Sigmoid colon (tissue), 7 donors: ENCODE measurements at places on chromosomes 4 and X. TPM values are rescaled to one million over a fixed set of nuclear protein-coding genes. Genes with fewer than 3 reads are reported as not detected.

Gene ARHGAP24
- polyA plus RNA-seq: 7.4 TPM

Gene GABRA4
- 0.09 TPM for polyA plus RNA-seq

Gene POU3F4
- polyA plus RNA-seq: not detected

Gene KLHL2
- 12.0 TPM for polyA plus RNA-seq

Gene NELFA
- 15.3 TPM for polyA plus RNA-seq

Gene CPZ
- 2.4 TPM for polyA plus RNA-seq

Gene EPHA5
- not detected for polyA plus RNA-seq

Gene IL21
- not detected for polyA plus RNA-seq

Gene DMRTC1
- polyA plus RNA-seq: not detected

Gene SLITRK4
- not detected for polyA plus RNA-seq

Gene GLRA3
- 0.04 TPM for polyA plus RNA-seq

Gene SPACA5
- polyA plus RNA-seq: not detected
